ENCODE measurements at places on chromosomes 3 and 15.

- no peak for DNase-seq
These were observed 305.7 kb downstream of the RPLP1 start for GRCh38 chr15:69758291-69758771.

DNA sequence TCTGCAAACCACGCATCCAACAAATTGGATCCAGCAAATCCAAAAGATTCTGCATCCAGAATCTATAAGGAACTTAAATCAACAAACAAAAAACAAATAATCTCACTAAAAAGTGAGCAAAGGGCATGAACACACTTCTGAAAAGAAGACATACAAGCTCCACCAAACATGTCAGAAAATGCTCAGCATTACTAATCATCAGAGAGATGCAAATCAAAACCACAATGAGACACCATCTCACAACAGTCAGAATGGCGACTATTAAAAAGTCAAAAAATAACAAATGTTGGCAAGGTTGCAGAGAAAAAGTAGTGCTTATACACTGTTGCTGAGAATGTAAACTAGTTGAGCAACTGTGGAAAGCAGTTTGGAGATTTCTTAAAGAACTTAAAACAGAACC lies 21.6 kb upstream of the SLC25A36 start:
- DNase-seq = no peak

DNA sequence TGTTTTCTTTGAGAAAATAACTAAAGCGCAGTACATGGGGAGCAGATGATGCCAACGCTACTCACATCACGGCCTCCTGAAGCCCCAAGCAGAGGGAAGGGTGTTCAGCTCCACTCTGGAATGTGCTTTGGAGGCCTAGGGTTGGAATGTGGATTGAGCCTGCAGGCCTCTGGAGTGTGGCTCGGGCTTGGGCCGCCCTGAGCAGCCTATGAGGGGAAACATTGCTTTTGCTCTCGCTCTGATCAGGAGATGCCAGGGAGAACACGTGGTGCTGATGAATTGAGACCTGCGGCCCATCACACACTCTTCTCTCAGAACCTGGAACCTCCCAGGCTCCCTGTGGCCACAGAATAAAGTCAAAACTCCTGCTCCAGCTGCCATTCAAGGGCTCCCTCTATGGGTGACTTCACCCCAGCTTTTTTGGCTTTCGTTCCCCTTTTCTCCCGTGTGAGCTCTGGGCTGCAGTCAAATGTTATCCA lies 23.3 kb downstream of the CCDC13 start:
- DNase-seq = no peak

DNA sequence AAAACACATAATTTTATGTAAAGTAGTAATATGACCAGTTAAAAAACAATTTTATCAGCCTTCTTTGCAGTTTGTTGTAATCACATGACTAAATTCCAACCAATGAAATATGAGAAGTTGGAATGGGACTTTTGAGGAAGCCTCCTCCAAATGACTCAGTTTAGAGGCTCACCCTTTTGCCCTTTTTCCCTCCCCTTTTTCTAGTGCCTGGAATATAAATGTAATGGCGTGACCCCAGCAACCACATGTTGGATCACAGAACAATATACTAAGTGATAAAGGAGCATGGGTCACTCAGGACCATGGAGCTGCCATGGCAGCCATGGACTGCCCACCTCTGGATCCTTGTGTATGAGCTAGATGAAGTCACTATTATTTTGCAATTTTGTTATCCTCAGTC lies 48.8 kb upstream of the HEG1 start:
- no peak for DNase-seq

DNA sequence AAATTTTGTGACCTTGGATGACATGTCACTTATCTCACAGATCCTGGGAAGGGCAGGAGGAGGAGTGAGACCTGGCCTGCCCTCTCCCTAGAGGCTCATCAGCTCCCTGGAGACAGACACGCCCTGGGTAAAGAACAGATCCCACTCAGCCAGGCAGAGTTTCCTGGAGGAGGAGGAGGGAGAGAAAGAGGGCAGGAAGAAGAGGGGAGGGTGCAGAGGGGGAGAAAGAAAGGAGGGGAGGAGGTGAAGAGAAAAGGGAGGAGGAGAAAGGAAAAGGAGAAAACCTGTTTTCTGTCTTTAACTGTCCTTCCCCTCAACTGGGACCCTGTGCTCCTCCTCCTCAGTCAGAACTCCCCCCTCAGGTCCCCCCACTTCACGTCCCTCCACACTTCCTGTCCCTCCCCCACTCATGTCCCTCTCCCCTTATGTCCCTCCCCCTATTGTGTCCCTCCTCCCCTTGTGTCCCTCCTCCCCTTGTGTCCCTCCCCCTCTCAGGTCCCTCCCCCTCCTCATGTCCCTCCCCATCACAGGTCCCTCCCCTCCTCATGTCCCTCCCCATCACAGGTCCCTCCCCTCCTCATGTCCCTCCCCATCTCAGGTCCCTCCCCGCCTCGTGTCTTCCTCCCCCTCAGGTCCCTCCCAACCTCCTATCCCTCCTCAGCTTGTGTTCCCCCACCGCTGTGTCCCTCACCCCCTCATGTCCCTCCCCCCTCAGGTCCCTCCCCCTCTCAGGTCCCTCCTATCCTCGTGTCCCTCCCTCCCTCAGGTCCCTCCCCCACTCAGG lies 52.3 kb upstream of the CGNL1 start:
- DNase-seq = peak; percentile 79

DNA sequence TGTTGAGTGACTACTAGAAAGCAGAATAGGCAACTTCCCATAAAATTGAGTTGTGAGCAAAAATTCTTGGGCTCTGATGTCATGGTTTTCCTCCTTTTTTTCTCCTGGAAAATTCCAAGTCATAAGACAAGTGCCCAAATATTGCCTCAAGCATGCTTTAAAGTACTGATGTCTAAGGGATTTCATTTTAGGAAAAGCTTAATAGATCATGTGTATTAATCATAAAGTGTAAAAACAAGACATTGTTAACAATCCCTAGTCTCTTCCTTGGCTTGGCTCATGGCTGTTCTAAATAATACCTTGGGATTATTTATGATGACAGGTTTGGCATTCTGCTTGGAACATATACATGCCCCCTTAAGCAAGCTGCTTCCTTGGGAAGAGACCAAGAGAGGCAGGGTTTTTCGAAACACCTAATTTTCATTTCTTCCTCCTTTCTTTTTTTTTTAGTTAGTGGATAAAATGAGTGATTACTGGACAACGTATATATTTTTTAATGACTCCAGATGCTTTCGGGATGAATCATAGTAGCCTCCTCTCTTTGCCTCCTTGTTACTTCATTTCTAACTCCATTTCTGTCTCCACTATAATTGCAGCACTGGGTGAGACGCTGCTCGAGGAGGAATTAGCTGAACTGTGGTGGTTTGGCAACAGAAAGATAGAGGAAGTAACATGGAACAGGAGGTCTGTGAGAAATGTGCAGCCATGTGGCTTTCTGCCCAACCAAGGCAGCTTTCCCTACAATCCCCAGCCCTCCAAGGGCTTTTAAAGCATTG lies 104.9 kb downstream of the TPRG1 start:
- DNase-seq = peak; percentile 38

GRCh38 chr3:120364821-120365220 lies 15.7 kb upstream of the LRRC58 start:
- no peak for DNase-seq

DNA sequence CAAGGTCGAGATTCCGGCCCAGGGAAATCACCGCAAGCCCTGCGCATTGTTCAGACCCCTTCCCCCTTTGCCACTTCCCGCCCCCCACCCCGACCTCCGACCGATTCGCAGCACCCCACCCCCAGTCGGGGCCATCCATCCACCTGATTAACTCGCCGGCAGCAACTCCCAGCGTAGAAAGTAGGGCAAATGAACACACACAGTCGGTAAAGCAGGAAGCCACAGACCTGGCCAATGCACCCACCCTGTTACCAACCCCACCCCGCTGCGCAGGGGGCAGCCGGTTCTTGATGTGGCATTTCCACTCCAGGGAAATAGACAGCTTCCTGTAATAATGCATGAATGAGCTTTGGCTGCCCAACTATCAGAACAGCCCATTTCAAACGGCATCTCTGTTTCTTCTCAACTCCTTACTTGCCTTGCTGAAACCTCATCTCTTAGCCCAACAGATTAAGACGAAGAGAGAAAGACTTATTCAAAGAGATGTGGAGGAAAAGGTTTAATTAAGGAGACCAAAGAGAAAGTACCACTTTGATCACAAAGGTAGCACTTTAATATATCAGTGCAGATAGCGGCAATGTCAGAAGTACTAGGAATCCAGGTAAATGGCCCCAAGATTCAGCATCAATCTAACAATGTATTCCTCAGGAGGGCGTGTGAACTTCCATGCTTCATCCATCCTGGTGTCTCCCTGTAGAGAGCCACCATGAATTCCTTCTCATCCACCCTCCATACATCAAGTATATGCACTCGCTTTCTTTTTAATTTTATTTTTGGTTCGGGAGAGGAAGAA lies 1.9 kb downstream of the TNIK start:
- DNase-seq = no peak

DNA sequence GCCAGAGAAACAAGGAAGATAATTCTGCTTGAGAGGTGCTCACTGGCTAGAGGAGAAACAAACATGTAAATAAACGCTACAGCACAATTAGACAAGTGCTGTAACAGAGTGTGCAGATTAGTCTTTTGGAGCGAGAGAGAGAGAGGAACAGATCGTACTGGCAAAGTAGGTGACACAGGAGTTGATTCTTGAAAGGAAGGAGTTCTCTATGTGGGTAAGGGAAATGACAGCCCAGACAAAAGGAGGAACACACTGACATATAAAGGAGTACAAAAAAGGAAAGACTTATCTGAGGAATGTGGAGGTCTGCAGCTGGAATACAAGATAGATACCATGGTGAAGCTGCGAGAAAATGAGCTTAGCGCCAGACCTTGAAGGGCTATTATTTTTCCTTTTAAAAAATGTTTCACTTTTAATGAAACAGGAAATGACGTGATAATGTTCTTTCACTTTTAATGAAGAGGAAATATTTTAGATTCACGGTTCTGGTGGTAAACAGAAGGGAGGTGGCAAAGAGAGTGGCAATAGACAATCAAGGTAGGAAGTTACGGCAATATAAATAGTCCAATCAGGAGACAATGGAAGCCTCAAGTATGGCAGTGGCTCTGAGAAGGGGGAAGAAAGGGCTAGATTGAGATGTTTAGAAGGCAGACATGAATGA lies 202.9 kb downstream of the VPS13C start:
- DNase-seq = no peak

DNA sequence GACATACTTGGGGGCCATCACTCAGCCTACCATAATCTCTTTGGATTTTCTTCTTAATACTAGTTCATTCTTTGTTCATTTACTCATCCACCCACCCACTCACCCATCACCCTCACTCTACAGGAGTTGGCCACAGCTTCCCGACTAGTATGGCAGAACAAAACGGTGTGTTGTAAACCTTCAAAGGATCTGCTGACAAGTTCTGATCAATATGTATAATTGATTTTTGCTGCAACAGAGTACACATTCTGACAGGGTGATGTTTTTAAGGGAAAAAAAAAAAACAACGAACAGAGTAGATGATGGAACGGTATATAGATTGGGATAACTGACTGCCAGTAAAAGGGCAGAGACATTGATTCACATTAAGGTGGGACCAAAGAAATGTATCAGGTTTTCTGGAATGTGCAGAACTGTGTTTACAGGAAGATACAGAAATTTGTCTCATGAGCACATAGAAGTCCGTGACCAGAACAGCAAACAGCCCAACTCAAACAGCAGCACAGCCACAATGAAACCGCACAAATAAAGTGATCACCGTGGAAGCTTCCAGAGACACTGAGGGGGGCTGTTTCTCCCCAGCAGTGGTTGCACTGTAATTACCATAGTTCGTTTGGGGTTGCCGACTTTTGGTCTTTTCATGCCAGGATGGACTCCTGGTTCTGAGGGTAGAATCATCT lies 931.9 kb downstream of the FHIT start:
- no peak for DNase-seq

DNA sequence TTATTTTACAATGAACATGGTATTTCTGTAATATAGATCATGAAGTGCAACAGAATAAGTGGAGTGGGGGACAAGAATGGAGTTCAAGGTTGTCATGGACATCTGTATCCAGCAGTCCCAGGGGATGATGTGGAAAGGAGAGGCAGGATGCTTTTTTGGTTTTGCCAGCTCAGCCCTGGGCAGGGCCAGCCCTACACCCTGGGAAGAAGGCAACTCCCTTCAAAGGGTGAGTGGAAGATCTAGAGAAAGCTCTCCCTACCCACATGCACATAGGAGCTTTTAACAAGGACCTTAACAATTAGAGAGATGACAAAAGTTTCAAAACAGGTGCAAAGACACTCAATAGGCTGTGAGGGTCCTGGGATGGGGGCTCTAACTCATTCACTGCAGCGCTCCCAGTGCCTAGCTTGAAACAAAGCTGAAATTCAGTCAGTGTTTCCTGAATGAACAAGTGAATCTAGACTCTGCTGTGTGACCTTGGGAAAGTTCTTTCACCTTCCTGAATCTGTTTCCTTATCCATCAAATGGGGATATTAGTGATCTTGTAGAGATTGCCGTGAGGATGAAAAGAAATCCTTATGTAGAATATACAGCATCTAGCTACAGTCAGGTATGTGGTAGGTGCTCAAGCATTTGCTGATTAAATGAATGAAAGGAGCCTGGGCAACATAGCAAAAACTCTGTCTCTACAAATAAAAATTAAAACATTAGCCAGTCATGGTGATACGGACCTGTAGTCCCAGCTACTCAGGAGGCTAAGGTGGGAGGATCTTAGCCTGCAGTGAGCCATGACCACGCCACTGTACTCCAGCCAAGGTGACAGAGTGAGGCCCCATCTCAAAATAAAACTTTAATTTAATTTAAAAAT lies 14.3 kb downstream of the BHLHE40 start:
- DNase-seq = no peak

GRCh38 chr3:33915796-33916546 lies 117.5 kb downstream of the PDCD6IP start:
- DNase-seq = no peak

GRCh38 chr15:75902129-75902557 lies 1.5 kb upstream of the FBXO22 start:
- DNase-seq = no peak

DNA sequence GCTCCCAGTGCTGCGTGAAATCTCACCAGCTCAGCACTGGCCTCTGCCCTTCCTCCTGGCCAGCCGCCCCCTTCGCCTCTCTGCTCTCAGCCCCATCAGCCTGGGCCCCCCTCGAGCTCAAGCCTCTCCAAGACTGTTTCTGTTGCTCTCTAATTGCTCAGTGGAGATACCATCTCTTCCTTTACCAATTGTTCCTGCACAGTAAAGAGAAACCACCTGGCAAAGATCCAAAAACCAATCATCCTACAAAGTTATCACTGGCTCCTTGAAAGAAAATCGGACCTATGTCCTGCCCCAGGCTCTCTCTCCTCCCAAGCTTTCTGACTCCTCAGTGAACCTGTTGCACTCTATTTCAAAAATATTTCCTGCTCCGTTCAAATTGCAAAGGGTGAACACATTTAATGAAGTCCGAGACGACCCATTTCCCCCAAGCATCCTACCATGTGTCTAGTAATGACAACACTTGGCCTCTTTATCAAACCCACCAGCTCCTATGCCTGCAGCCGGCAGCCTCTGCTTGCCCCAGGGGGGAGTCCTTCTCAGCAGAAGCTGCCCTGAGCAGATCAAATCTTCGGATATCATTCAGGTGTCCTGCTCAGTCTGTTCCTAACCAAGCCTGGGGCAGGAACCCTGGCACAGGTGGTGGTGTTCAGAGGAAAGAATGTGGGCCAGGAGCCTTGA lies 53.7 kb upstream of the FAM174B start:
- no peak for DNase-seq

- no peak for DNase-seq
These were observed 520.3 kb downstream of the EDEM1 start for GRCh38 chr3:5707794-5708193.

GRCh38 chr15:39797407-39797806 lies 14.8 kb upstream of the FSIP1 start:
- DNase-seq = no peak

- no peak for DNase-seq
These were observed 46.0 kb upstream of the SLC7A14 start for GRCh38 chr3:170631755-170632488.

GRCh38 chr15:40978562-40978961 lies 25.3 kb downstream of the CHAC1 start:
- DNase-seq = no peak

All from T1000 (cell line).